HT1080 (cell line): ENCODE measurements at places on chromosomes 5 and 9.

- DNase-seq: peak; percentile 77
Measured at GRCh38 chr5:73213566-73213998, 40.6 kb downstream of the TMEM174 start.

- peak; percentile 67 for DNase-seq
Measured at GRCh38 chr5:54646356-54647101, 129.0 kb downstream of the SNX18 start.

GRCh38 chr5:105639511-105639910, 2031.2 kb downstream of the EFNA5 start:
- DNase-seq: no peak

DNA sequence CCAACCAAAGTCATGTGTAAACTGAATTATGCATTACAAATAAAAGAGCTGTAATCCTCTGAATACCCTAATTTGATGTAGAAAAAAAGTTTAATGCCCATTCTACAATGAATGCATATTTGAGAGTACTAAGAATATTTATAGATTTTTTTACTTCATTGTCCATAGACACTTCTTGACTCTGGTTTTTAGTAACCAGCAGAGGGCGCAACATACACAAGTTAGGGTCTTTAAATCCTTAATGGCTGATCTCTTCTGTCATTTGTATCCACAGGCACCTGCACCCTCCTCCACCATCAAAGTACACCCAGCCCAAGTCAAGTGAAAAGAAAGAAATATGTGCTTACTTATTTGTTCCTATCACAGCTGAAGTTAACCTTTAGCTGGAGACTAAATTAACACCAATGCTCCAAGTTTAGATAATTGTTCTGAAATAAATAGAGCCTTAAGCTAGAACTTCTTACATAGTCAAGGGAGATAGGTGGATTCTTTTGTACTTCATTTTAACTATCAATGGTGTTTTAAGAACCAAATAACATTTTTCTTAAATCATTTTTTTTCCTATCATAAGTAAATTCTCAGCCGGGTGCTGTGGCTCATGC, 524.2 kb upstream of the DAB2 start:
- DNase-seq: peak; percentile 53
